Purkinje cell (primary cell): ENCODE measurements at places on chromosomes 6 and 20. TPM values are rescaled to one million over a fixed set of nuclear protein-coding genes. Genes with fewer than 3 reads are reported as not detected.

NKX2-4 gene
- not detected in 2 replicates for polyA plus RNA-seq

SEMG1 gene
- not detected in 2 replicates for polyA plus RNA-seq

PTGIS gene
- not detected in 2 replicates for polyA plus RNA-seq

LPIN3 gene
- not detected in 2 replicates for polyA plus RNA-seq

TAF11 gene
- polyA plus RNA-seq = 19.0 and 30.3 TPM in 2 replicates

NOL4L gene
- polyA plus RNA-seq = 7.9 and 14.0 TPM in 2 replicates

SLC4A11 gene
- polyA plus RNA-seq = 0.34 and 1.2 TPM in 2 replicates

PLEKHG1 gene
- 0.15 and 0.41 TPM in 2 replicates for polyA plus RNA-seq

ZBTB2 gene
- 1.4 and 2.1 TPM in 2 replicates for polyA plus RNA-seq

SLPI gene
- not detected in 2 replicates for polyA plus RNA-seq

RAET1L gene
- not detected in 2 replicates for polyA plus RNA-seq

TPBG gene
- polyA plus RNA-seq = 0.48 TPM in 1 of 2 replicates, not detected in the other

CCN5 gene
- polyA plus RNA-seq = not detected in 2 replicates

NHSL1 gene
- 8.7 and 9.3 TPM in 2 replicates for polyA plus RNA-seq

ULBP1 gene
- polyA plus RNA-seq = not detected in 2 replicates

POU3F2 gene
- 1.7 and 2.4 TPM in 2 replicates for polyA plus RNA-seq

OTOR gene
- 35.0 and 52.0 TPM in 2 replicates for polyA plus RNA-seq

FAM162B gene
- not detected in 2 replicates for polyA plus RNA-seq

APCDD1L gene
- 0.27 and 0.95 TPM in 2 replicates for polyA plus RNA-seq

GMPR gene
- polyA plus RNA-seq = 23.8 and 55.6 TPM in 2 replicates

EDN1 gene
- polyA plus RNA-seq = 1.9 TPM in 1 of 2 replicates, not detected in the other

TMEM200A gene
- 0.40 TPM in 1 of 2 replicates, not detected in the other for polyA plus RNA-seq

RBM39 gene
- 121 and 138 TPM in 2 replicates for polyA plus RNA-seq

BPIFB1 gene
- not detected in 2 replicates for polyA plus RNA-seq

COL12A1 gene
- polyA plus RNA-seq = 2.8 TPM in 1 of 2 replicates, not detected in the other

GINM1 gene
- 10.2 and 12.9 TPM in 2 replicates for polyA plus RNA-seq

FOXC1 gene
- 0.11 TPM in 1 of 2 replicates, not detected in the other for polyA plus RNA-seq

SIRPB1 gene
- 5.8 and 17.3 TPM in 2 replicates for polyA plus RNA-seq

CEP57L1 gene
- 23.3 and 25.0 TPM in 2 replicates for polyA plus RNA-seq

RAB32 gene
- 0.78 and 3.0 TPM in 2 replicates for polyA plus RNA-seq

MOG gene
- 1.7 and 2.1 TPM in 2 replicates for polyA plus RNA-seq

IL17F gene
- 7.1 and 12.9 TPM in 2 replicates for polyA plus RNA-seq

LY6G6D gene
- not detected in 2 replicates for polyA plus RNA-seq

TFAP2D gene
- polyA plus RNA-seq = not detected in 2 replicates

PTPRT gene
- polyA plus RNA-seq = 5.1 and 5.5 TPM in 2 replicates

BPIFA3 gene
- polyA plus RNA-seq = not detected in 2 replicates

NCOA6 gene
- polyA plus RNA-seq = 16.2 and 27.8 TPM in 2 replicates

MAS1 gene
- 0.44 TPM in 1 of 2 replicates, not detected in the other for polyA plus RNA-seq

SENP6 gene
- 52.5 and 70.0 TPM in 2 replicates for polyA plus RNA-seq

MTFR2 gene
- polyA plus RNA-seq = 6.2 and 7.8 TPM in 2 replicates

OPRL1 gene
- 0.13 TPM in 1 of 2 replicates, not detected in the other for polyA plus RNA-seq

PDE7B gene
- 2.2 and 2.3 TPM in 2 replicates for polyA plus RNA-seq
